AG04450 (cell line): ENCODE measurements at places on chromosomes 7 and 10.

- no peak for DNase-seq
Measured at GRCh38 chr10:105714728-105715127, 1073.6 kb downstream of the SORCS3 start.

GRCh38 chr7:44883961-44884620, 1.2 kb downstream of the PURB start:
- no peak for DNase-seq

GRCh38 chr7:42843205-42843800, 68.6 kb downstream of the C7orf25 start:
- DNase-seq = no peak

DNA sequence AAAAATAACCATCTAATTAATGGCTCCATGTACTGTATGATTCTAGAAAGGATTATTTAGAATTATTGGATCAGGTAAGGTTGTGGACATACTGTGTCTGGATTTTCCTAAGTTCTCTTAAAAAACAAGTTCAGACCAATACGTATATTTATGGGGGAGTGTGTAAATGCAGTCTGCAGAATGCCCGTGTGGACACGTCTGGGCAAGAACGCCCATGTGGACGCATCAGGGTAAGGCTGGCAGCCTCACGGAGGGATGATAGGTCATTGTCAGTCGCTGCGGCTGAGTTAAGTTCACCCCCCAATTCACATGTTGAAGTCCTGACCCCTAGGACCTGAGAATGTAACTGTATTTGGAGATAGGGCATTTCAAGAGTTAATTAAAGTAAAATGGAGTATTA, 160.0 kb upstream of the SHH start:
- no peak for DNase-seq

DNA sequence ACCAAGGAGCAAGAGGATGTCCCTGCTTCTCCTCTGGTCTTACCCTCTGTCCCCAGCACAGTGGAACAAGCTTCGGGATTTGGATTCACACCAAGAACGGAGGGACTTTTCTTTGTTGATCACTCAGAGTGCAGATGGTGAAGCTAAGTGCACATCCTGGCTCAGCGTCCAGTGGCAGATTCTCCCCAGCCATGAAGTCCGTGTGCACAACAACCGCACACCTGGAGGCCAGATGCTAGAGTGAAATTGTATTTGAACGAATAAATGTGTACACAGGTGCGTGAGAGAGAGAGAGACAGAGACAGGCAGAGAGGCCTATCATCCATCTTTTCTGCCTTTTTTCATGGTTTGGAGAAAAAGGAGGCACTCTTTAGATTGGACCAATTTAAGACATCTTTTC, 31.5 kb downstream of the ASB13 start:
- no peak for DNase-seq

DNA sequence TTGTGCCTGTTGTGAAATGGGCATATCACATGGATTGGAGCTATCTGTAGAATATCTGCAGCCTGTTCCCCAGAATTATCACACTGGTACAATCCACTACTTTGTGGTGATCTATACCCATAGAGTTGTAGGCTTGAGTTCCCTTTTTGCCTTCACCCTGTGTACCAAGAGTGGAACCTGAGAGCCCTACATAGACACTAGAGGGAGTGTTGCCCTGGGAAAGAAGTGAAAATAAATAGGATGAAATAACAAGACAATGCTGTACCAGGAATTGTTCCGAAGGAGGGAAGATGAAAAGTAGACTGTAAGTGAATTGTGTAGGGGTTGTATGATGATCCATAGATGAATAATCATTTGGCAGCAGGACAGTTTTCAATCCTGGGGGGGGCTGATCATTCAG, 9.0 kb downstream of the SORCS3 start:
- no peak for DNase-seq

- no peak for DNase-seq
Measured at GRCh38 chr7:29610086-29610485, 46.5 kb downstream of the PRR15 start.

GRCh38 chr10:109972372-109973001, 35.3 kb upstream of the ADD3 start:
- no peak for DNase-seq

DNA sequence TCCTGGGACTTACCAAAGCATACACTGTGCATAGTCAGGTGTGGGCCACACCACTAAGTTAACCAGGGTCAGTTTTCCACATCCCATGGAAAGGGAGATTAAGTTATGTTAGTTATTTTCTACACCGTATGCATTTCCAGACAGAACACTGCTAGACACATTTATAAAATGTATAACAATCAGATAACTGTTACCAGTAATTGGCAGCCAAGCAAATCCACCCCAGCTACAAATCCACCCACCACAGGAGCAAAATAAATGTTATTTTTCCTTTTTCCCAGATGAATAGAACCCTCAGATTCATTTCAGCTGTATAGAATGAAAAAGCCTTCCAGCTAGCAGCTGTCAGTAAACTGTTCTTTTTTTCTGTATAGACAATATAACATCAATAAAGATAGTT, 256.9 kb upstream of the FZD1 start:
- DNase-seq = no peak

GRCh38 chr7:104931181-104931781, 82.7 kb upstream of the KMT2E start:
- DNase-seq = no peak

DNA sequence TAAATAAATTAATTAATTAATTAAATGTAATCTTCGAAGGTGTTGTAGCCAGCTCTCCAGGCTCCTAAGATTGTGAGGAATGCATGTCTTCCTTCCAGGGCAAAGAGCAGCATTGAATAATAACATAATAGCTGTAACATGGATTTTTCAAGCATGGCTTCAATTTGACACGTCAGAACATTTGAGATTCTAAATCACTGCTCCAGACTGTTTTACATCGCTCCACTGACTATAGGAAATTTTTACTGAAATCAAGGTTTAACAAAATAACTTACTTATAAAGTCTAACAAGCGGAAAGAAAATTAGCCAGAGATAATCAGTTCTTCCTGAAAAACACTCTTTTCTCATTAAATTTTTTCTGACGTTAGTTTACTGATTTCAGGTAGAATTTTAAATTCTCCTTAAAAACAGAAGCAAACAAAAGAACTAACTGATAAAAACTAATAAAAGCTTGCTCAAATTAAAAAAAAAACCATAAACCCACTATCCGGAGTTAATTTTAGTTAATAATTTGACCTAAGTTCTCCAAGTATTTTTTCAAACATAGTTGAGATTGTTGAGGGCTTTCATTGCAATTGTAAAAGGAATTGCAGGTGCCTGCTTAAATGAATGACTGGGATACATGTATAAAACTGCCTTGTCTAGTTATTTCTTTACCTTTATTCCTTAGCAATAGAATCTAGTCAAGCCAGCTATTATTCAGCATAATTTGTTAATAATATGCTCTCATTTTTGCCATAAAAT, 51.2 kb upstream of the SGCE start:
- DNase-seq = no peak
